ENCODE measurements at places on chromosomes 1 and 21. TPM values are rescaled to one million over a fixed set of nuclear protein-coding genes. Genes with fewer than 3 reads are reported as not detected.

IGSF5 gene
- 0.17 TPM for total RNA-seq

GSTM4 gene
- total RNA-seq, result 13.6 TPM

TSACC gene
- not detected for total RNA-seq

RSBN1 gene
- total RNA-seq, result 6.1 TPM

HSPB7 gene
- not detected for total RNA-seq

GPR61 gene
- not detected for total RNA-seq

PKLR gene
- total RNA-seq, result not detected

DIO1 gene
- total RNA-seq, result 0.27 TPM

CEP350 gene
- 32.7 TPM for total RNA-seq

IPO13 gene
- total RNA-seq, result 21.3 TPM

ANGPTL1 gene
- total RNA-seq, result not detected

GRCh38 chr1:985126-985525 lies 3.2 kb upstream of the PERM1 start:
- no peak for DNase-seq

- no peak for DNase-seq
Measured at GRCh38 chr1:206582971-206583706, 29.1 kb downstream of the EIF2D start.

- no peak for DNase-seq
Measured at GRCh38 chr1:2224170-2224584, 3.9 kb upstream of the SKI start.

- DNase-seq, result peak; percentile 88
Measured at GRCh38 chr1:210598135-210598652, 269.5 kb downstream of the HHAT start.

- DNase-seq, result no peak
Measured at GRCh38 chr1:205563927-205564441, 59.5 kb downstream of the CDK18 start.

- peak; percentile 30 for DNase-seq
Measured at GRCh38 chr1:108590957-108591356, 31.1 kb downstream of the EEIG2 start.

DNA sequence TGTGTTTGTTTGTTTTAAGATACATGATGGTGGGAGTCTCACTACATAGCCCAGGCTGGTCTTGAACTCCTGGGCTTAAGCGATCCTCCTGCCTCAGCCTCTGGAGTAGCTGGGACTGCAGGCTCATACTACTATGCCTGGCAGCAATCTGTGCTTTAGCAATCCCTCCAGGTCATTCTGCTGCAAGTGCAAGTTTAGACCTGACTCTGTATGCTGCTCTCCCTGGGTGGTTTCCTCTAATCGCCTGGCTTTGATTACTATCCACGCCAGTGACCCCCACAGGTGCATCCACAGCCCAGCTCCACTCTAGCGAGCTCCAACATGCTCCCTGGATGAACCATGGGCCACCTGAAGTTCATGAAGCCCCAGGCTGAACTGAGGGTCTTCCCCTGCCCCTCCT lies 15.5 kb upstream of the PABPC4 start:
- no peak for DNase-seq

DNA sequence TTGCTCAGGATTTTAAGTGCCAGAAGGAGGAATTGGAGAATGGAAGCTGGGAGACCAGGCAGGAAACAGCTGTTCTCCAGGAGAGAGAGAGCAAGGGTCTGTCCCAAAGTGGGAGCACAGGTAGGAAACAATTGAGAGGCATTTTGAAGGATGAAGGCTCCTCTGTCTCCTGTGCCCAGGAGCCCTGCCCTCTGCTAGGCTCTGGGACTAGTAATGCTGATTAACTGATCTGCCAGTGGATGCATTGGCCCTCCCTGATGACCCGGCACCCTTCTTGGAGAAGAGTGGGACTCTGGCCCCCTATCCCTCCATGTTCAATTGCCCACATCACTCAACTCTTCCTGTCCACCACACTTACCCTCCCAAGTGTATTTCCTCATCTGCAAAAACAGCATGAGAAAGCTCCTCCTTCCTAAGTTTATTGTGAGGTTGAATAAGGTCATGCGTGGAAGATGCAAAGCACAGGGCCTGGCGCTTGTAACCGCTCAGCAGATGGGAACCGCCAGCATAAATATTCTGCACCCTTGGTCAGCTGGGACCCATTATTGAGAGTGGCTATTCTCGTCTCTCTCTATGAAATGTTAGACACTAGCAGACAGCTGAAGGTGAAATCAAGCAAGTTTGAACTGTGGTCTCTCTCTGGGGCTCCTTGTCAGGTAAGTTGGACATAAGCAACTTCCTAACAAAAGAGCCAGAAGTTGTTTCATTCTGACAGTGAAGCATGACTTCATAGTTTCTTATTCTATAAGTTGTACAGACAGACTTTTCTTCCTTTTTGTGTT lies 63.0 kb upstream of the ANGPTL1 start:
- no peak for DNase-seq

GRCh38 chr1:231338270-231339128 lies at the start of gene SPRTN:
SPRTN (plus strand) TSS chr1:231338293; CDS start chr1:231338384, 91 bp downstream.
- no peak for DNase-seq

GRCh38 chr1:165397944-165398343 lies 41.4 kb upstream of the LMX1A start:
- no peak for DNase-seq

- DNase-seq, result no peak
Measured at GRCh38 chr21:40850071-40850470, 3.1 kb upstream of the DSCAM start.

DNA sequence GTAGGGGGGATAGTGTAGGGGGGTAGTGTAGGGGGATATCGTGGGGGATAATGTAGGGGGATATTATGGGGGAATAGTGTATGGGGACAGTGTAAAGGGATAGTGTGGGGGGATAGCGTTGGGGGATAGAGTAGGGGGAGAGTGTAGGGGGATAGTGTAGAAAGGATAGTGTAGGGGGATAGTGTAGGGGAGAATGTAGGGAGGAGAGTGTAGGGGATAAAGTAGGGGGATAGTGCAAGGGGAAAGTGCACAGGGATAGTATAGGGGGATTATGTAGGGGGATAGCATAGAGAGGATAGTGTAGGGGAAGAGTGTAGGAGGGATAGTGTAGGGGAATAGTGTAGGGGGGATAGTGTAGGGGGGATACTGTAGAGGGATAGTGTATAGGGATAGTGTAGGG lies 12.3 kb upstream of the ARF1 start:
- no peak for DNase-seq

GRCh38 chr1:240126821-240127220 lies 35.1 kb downstream of the FMN2 start:
- DNase-seq, result no peak

DNA sequence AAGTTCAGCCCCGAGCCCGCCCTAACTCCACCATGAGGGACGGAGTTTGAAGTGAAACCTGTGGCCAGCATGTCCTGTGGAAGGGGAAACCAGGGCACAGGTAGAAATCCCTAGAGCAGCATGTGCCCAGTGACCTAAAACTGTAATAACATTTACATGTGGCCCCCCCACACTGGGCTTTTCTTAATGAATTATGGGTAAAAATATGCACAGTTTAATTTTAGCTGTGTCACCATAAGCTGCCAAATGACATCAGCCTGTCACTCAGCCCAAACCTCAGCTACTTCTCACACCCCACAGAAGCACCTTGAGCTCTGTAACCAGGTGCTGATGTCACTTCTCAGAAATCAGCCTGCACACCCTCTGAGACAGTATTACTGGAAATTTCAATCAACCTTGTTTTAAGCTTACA lies 50.0 kb upstream of the SLC19A1 start:
- DNase-seq, result no peak

- no peak for DNase-seq
Measured at GRCh38 chr1:18007391-18008041, 100.1 kb upstream of the IGSF21 start.

DNA sequence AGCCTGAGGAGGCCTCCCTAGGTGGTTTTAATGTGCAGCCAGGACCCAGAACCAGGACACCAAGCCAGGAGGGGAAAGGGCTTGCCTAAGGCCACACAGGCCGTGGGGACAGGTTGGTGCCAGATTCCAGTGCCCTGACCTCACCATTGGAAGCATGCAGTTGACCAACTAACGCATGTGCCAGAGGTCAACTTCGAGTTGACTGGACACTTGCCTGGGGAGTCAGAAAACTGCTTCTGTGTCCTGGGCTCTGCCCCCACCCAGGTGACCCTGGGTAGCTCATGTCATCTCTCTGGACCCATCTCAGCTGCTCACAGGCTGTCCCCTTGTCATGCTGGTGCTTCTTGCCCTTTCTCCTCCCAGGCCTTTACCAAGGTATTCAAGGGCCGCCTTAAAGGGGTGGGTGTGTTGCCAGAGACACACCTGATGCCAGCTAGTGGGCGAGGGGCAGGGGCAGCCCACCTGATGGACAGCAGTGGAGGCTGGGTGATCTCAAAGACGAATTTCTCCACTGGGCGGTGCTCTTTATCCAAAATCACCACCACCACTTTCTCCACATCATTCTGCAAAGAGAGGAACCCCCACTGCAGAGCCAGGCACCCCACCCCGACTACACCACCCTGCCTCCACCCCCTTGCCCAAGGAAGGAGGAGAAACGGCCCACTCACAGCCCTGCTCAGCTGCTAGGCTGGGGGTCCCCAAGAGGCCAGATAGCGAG lies 4.4 kb downstream of the MAD2L2 start:
- no peak for DNase-seq

DNA sequence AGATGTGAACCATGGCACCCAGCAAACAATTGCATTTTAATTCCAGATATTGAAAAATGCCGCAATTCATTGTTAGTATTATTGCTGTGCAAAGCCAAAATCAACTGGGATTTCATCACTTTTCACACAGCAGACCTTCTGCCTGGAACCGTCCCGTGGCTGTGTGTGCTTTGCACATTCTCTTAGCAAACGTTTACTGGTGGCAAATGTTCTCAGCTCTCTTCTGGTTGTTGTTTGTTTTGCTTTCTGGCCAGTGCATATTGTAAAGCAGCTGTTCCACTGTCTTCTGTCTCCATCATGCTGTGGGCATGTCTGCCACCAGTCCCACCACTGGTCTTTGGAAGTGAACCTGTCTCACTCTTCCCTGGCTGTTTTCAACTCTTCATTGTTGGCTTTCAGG lies 19.8 kb upstream of the TTLL10 start:
- DNase-seq, result no peak

- no peak for DNase-seq
Measured at GRCh38 chr1:29372108-29372507, 135.8 kb downstream of the PTPRU start.

Data from Caki2 (cell line).